ENCODE measurements at places on chromosomes 5 and 9.

- DNase-seq, result no peak
Observed at GRCh38 chr5:76560952-76561891, 62.0 kb downstream of the F2RL2 start.

GRCh38 chr5:132768485-132768868, 8.6 kb downstream of the SEPTIN8 start:
- no peak for DNase-seq

DNA sequence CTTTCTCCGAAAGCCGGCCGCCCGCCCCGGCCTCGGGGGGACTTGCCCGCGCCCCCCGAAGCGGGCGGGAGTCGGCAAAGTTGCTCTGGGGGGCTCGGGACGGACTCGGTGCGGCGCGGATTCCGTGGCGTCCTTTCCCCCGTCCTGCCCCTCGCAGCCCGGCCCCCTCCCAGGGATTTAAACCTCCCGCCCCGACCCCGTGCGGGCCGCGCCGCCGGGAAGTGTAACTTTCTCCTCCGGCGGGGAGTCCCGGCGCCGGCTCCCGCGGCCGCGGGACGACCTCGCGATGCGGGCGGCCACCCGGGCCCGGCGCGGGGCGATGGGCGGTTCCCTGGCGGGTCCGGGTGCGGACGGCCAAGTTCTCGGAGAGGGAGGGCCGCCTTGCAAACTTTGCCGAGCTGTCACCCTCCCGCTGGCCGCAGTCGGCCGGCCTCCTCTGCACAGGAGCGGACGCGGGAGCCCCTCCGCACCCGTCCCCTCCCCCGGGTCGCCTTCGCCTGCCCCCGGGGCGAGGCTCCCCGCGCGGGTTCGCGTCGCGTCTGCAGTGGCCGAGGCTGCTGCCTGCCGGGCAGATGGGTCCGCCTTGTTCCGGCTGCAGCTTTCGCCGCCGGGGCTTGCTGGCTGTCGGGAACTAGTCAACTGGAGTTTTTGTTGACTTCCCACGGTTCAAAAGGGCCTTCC, 732 bp downstream of the PBX3 start:
- no peak for DNase-seq

DNA sequence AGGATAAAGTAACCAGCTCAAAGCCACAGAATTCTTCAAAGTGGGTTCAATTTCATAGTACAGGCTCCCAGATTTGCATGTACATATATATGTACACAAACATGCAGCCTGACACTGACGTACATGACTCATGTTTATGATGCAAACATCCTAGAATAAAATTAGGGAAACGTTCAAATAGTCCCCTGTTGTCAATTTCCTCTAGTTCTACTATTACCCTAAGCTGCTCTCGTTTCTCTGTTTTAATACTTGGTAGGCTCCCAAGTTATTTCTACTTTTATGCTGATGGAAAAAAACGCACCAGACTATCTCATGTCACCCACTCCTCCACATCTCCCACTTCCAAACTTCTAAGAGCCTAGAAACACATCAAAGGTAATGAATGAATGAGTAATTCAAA, 229.7 kb downstream of the EPB41L4A start:
- no peak for DNase-seq

GRCh38 chr9:74333384-74334032, 163.6 kb upstream of the RORB start:
- no peak for DNase-seq

DNA sequence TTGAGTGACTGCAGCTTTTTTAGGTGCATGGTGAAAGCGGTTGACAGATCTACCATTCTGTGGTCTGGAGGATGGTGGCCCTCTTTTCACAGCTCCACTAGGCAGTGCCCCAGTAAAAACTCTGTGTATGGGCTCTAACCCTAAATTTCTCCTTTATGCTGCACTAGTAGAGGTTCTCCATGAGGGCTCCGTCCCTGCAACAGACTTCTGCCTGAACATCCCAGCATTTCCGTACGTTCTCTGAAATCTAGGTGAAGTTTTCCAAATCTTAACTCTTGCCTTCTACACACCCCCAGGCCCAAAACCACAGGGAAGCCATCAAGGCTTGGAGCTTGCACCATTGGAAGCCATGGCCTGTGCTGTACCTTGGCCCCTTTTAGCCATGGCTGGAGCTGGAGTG, 1898.1 kb upstream of the NUDT12 start:
- no peak for DNase-seq

- no peak for DNase-seq
Observed at GRCh38 chr9:96343515-96344360, 39.8 kb downstream of the SLC35D2 start.

- no peak for DNase-seq
Observed at GRCh38 chr5:96680759-96681470, 18.7 kb downstream of the CAST start.

DNA sequence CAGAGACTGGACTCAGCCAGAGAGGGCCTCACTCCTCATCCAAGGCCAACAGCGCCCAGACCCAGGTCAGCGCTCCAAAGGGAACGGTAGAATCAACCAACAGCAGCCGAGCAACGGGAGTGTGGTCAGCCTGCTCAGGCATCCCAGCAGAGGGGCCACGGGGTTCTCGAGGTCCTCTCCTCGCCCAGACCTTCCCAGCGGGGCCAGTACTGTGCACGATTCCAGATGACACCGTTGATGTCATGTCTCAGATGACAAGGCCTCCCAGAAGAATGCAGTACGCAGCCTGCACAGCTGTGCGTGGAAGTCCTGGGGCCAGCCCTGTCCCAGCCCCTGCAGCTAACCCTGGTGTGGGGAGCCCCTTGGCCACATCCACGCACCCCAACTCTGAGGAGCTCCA, 141.0 kb upstream of the PPP1R26 start:
- no peak for DNase-seq

DNA sequence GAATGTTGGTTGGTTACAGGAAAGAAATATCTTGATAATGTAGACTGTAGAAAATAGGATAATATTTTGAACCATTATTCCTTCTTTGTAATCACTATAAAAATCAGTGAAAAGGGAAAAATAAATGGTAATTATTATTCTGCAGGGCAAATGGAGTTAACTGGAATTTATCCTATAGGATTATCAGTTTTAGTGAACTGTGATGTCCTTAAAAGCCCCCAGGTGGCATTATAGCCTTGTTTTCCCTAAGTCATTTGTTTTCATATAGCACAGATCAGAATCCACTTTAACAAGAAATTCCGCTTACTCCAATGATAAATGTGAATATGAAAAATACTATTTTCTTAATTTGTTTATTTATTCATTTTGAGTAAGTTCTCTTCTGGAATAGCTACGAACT, 26.2 kb upstream of the WDR41 start:
- no peak for DNase-seq

DNA sequence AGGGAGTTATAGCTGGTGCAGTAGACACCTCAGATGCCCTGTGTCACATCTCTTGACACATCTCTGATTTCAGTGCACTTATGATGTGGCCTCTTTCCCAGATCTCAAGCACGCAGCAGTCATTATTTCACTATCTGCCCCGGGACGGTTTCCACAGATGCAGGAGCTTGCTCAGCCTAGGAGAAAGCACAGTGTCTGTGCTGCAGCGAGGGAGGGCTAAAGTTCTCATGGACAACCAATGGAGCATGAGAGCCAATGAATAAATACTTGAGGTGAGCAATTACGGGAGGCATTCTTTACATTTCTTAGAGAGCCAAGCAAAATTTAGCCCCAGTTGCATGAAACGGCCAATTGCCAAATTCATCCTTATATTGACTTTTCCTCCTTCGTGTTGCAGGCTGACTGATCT, 7.4 kb upstream of the MOB3B start:
- no peak for DNase-seq

GRCh38 chr5:163580516-163580915, 75.1 kb downstream of the MAT2B start:
- no peak for DNase-seq

- DNase-seq, result no peak
Observed at GRCh38 chr9:130159915-130160670, 12.1 kb upstream of the NCS1 start.

GRCh38 chr5:65809817-65810531, 88.0 kb downstream of the NLN start:
- no peak for DNase-seq

DNA sequence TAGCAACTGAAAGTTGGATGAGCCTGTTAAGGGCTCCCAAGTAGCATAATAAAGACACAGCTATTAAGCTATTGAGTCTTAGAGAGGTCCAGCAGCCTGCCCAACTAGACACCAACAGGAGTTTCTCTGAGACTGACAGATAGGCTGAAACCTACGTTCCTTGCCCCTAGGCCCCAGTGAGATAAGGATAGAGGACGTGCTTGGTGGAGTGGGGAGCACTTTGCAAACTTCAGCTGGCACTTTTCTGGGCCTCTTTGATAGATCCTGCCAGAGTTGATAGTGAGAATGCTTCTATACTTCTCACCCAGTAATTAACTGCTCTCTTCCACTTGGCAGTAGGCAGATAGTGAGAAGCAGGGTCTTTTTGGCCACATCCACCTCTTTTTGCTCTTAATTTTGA, 20.8 kb upstream of the CTNNA1 start:
- no peak for DNase-seq

GRCh38 chr9:72454871-72455491, 66.4 kb upstream of the TMC1 start:
- DNase-seq, result no peak

- DNase-seq, result no peak
Observed at GRCh38 chr5:39933061-39933460, 508.3 kb upstream of the DAB2 start.

GRCh38 chr5:151212406-151212798, 11.5 kb downstream of the CCDC69 start:
- DNase-seq, result no peak

- no peak for DNase-seq
Observed at GRCh38 chr5:179817890-179818745, 2.6 kb upstream of the SQSTM1 start.
